ENCODE measurements at places on chromosomes 3 and 15.

- no peak for DNase-seq
These were observed 37.1 kb downstream of the MYO5C start for GRCh38 chr15:52258461-52258860.

DNA sequence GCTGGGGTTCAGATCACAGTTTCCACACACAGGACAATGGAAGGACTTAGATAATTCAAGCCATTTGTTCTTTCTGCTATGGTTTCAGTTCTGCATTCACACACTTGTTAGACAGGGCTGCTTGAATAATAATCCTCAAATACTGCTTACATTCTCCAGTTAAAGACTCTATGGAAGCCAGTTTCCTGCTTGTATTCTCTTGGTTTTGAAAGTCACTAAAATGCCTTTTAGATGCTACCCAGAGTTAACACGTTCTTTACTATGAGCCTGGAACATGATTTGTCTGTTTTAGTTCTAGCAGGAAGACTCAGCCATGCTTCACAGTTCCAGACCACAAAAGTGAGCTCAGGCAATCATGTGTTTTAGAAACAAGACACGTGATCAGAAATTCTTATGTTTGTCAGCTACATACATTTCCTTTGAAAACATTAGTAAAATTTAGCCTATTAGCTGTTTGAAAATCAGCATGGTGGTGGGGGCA, 152.4 kb downstream of the LEKR1 start:
- DNase-seq: no peak

GRCh38 chr3:122697952-122698620, 17.4 kb downstream of the PARP14 start:
- DNase-seq: no peak

DNA sequence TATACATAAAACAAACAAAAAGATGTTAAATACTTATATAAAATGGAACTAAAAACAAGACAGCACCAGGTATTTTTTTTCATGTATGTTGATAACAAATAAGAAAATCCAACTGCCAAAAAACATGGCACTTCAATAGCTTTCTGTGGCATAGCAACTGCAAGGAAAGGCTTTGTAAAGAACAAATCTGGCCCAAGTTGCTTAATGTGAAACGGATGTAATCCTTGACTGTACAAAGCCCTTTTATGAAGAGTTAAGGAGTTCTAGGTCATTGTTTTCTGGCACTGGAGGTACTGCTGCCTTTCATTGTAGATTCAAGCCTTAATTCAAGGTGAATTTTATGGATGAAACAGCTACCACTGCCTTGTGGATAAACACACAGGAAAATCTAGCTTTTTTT, 68.8 kb upstream of the SLC12A8 start:
- DNase-seq: no peak

DNA sequence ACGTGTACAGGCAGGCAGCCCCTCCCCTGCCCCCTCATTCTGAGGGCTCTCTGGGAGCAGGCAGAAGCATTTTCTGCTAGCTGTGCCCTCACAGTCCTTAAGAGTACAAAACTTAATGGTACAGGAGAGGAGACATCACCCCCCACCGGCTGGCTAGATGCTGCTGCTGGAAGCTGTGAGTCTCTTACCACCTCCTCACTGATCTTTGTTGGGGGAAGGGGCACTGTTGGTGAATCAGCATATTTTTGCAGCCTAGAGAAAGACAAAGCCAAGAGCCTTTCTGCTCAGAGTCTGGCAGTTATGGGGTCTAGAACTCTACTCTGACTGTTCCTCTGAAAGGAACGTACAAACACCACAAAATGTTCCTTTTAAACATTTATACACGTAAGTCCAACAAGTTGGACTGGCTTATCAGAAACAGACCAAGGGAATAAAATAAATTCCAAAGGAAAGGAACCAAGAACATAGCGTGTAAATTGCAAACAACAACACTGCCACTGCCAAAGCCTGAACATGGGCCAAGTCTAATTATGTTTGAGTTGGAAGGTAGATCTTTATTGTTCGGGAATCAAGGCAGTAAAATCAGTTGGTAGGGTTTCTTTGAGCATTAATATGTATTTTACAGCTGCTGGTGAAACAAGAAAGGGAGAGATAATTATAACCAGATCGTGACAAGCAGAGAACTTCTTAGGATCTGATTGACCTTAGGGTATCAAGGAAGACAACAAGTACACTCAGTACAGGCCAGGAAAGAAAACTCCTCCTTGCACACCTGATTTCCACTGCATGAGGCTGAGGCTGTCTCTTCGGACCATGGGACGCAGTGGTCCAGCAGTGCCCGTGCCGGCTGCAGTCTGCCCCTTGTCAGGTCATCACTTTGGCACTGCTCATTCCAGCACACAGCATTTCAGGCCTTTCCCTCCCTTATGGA, 27.4 kb downstream of the CLK3 start:
- DNase-seq: no peak

- DNase-seq: no peak
These were observed 83.9 kb downstream of the CD47 start for GRCh38 chr3:108006881-108007331.

DNA sequence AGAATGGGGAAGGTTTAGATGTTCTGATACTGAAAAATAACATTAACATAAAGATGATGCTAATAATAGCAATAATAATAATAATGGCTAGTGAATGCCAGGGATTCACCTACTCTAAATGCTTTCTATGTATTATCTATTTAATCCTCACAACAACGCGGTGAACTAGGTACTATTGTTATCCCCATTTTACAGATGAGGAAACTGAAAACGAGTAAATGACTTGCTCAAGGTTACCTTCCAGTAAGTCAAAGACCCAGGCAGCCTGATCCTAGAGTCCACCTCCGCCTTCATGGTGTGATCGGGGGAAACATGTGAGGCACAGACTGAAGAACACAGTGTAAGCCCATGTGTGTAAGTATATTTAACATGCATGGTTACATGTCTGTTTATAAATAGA, 30.4 kb downstream of the LRRC2 start:
- no peak for DNase-seq

All from stimulated activated CD4-positive, alpha-beta T cell treated with anti-CD3 and anti-CD28 coated beads, Interleukin-12 subunit alpha, Interleukin-12 subunit beta, amount 100 ng/mL, for 48 hours (primary cell).